Activated T-helper 1 cell treated with anti-CD3 and anti-CD28 coated beads, Interleukin-2, amount 50 U/mL, for 16 hours (primary cell): ENCODE measurements at places on chromosomes 7 and 10.

DNA sequence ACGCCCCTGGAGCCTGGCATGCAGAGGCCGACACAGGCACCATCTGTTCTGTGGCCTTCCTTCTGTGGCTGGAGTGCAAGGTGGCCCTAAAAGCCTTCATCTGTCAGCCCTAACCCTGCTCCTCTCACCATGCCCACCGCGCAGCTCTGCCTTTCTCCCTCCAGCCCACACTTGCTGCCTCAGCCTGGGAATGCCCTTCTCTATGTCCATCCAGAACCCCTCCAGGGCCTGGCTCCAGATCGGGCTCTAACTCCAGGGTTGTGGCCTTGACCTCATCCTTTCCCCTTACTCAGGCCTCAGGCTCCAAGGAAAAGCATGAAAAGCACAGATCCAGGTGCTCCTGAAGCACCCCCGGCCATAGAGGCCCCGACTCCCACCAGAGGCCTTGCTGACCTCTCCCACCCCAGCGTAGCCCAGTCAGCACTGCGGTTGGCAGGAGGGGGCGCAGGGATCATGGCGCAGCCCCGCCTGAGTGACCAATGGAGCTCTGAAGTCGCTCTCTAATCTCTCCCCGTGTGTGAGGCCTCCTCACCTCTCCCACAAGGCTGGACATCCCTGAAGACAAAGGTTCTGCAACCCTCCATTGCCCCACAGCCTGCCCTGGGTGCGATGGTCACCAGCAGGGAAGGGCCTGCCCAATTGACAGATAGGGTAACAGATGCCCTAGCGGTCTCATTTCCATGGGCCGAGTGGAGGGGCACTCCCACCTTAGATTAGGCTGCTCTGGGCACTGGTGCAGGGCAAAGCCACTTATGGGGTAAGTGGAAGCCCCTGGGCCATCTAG is 9.2 kb downstream of the ZCCHC24 start:
- no peak for DNase-seq

DNA sequence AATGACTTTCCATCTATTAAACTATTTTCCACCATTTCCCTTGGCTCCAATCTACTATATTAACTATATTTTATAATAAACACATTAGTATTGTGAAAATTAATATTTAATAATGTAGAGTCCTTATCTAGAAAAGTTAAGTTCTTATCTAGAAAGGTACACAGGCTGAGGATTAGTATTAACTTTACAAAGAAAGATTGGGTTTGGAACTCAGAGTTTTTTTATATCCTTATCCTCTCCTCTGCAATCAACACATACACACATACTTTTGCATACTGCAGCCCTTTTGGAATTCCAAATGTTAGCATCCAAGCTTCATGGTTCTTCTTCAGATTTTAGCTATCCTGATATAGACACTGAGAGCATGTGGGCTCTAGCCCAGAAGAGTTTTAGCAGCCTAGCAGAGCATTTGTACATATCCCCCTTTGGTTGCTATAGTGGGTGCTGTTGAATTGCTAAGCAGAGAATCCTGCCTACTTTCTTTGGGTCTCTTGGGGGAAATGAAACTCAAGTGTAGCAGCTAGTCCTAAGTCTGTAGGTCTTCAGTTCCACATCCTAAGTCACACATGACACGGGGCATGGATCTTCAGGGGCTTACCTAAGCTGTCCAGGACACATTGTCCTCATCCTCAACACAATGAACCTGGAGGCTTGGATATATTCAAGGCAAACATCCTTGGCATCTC is 874.6 kb downstream of the LRMDA start:
- no peak for DNase-seq

DNA sequence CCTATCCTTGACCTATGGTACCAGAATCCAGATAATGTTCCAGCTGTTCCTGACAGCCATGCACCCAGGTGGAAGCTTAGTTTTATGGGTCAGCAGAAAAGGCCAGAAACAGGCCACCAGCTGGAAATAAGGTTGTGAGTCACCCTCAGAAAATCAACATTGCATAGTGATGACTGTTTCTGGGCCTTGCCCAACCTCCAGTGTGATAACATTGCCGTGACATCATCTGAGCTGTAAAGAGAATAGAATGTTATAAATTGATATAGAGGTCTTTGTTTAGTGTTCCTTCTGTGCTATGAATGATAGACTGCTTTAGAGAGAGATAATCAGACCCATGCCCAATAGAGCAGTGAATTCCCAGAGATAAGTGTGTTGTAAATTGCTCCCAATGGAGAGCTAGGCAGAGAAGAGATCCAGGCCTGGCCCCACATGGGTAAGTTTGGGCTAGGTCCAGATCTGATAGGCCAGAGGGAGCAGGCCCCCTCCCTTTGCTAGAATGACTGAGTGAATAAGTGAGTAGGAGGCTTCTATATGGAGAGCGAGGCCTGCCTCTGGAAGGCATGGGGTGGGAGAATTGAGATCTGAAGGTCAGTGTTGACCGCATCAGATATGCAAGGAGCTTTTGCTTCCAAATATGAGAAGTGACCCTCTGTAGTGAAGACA is 14.2 kb upstream of the HPS1 start:
- no peak for DNase-seq

DNA sequence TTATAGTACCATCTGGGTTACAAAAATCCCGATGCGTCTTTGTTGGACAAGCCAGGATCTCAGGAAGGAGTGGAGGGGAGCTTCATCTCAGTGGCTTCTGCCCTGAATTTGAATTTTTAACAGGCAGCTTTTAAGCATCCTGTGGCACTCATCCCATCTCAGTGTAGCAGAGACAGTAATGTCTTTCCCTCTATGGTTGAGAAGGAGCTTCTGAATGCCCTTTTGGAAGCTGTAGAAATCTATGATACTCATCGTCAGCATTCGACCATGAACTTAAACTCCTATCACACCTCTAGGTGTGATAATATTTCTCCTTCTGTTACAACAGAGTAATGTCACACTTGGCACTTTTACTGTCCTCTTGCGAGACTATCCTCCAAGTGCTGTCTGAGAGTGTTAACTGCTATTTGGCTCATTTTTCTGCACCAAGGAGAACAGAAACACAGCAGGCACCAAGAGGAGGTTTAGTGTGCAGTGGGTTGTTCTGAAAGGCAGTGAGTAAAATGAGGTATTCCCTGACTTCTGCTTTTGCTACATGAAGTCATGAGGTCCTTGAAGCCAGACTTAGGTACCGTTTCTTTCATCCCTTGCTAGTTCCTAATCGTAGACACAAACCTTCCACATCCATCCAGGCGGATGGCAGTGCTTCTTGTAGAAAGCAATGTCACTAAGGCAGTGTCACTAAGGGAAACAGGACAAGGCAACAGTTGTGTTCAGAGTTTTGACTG is 177.4 kb downstream of the CELF2 start:
- no peak for DNase-seq

GRCh38 chr7:144534196-144534595 is 130.7 kb upstream of the NOBOX start:
- DNase-seq = no peak

DNA sequence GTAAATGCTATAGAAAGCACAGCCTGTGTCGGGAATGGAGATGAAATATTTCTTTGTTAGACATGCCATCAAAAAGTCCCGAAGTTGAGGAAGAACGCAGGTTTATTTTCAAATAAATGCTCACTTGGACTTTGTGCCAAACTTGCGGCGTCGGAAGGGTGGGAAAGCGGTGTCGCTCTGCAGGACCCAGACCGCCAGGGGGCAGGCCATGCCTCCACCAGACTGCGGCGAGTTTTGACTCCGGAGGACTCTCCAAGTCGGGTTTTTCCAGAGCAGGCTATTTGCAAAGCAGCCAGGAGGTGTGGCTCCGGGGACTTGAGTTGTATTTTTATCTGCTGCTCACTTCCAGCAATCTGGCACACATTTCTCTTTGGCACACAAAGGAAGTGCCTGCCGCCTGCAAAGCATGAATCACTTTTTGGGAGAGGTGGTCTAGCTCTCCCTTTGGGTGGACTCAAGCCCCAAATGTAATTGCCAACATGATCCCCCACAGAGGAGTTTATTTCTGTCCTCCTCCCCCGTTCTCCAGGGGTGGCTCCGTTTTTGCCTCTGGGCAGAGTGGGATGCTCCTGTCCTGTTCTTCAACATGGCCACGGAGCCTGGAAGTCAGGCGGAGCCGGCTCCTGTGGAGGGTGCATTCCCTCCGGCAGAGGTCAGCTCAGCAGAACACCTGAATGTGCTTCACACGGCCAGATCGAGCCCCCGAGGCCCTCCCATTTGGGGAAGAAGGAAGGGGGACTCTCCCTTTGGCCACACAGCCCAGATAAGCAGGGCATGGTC is 82.3 kb upstream of the GPR26 start:
- DNase-seq = no peak

DNA sequence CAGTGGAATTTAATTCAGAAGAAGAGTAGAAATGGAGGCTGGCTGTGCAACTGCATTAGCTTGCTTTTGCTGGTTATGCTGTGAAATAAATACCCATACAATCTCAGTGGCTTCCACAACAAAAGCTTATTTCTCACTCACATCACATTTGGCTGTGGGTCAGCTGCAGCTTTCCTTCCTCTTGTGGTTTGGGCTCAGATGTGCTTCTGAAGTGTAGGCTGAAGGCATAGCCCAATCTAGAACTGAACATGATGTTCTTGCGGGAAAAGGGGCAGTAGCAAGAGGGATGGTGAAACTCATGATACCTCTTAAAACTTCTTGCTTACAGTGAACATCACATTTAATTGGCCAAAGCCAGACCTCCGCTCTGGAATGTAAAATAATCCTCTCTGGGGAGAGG is 119.9 kb downstream of the HECW1 start:
- no peak for DNase-seq

DNA sequence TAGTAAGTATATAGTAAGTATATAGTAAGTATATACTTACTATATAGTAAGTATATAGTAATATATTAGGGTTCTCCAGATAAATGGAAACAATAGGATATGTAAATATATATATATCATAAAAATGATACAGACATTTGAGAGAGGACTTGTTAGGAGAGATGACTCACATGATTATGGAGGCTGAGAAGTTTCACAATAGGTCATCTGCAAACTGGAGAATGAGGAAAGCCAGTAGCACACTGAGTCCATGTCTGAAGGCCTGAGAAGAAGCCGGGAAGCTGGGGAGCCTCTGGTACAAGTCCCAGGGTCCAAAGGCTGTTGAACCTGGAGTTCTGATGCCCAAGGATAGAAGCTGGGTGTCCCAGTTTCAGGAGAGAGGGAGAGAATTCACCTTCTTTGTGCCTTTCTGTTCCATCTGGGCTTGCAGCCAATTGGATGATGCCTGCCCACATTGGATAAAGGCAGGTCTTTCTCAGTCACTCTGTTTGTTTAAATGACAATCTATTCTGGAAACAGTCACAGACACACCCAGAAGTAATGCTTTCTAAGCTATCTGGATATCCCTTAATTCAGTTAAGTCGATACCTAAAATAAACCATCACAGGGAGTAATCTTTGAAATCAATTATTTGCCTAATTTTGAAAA is 205.5 kb upstream of the CDC14C start:
- DNase-seq = no peak

DNA sequence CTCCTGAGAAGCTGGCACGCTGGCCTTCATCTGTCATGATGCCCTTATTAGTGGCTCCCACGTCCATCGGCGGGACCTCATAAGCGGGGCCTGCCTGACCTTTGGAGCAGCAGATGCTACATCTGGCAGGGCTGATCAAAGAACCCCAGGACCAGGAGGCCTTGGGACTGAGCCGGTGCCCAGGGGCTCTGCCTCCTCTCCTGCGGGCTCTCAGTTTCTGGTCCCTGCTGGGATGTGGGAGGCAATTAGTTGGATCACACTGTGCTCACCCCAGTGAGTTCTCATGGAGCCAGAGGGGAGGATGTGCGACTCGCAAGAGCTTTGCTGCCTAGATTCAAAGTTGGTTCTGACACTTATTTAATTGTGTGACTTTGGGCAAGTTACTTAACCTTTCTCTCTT is 28.7 kb upstream of the SFRP5 start:
- no peak for DNase-seq

DNA sequence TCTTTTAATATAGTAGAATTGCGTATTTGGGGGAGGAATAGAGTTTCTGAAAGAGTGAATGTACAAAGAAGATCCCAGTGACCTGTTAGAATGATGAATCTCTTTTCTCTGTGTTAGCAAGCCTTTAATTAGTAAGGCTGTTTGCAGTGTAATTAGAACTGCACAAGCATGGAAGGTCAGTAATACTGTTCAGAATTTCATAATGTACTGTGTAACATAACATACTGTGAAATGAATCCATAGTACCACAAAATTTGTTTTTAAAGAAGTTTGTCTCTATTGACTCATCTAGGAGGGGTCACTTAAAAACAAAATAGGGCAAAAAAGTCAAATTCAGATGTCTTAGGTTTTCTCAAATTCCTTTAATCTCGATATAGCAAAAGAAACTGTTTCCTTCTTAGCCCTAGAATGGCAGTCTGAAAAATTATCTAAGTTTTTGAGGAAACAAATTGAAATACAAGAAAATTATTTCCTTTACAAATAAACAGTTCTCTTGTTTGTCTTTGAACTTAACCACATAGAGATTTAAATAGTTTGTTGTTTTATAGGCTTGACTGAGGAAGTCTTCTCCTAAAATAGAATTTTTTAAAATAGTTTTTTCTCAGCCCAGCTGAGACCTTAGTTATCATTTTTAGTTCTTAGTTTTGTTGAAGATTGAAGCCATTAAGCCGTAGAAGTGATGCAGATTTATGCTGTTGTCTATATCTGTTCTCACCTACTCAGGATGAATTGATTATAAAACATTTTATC is 12.5 kb downstream of the ADK start:
- DNase-seq = no peak

DNA sequence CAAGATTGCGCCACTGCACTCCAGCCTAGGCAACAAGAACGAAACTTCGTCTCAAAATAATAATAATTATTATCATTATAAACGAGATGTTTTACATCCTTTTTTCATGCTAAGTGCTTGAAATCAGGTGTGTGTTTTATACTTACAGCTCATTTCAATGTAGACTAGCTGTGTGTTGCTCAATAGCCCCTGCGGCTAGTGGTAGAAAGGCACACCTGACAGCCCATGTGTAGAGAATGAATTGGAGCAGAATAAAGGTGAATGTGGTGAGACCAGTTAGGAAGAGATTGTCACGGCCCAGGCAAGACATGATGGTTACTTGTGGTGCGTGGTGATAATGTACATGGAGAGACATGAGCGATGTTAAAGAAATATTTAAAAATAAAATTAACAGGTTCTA is 86.7 kb upstream of the TMEM26 start:
- DNase-seq = no peak

DNA sequence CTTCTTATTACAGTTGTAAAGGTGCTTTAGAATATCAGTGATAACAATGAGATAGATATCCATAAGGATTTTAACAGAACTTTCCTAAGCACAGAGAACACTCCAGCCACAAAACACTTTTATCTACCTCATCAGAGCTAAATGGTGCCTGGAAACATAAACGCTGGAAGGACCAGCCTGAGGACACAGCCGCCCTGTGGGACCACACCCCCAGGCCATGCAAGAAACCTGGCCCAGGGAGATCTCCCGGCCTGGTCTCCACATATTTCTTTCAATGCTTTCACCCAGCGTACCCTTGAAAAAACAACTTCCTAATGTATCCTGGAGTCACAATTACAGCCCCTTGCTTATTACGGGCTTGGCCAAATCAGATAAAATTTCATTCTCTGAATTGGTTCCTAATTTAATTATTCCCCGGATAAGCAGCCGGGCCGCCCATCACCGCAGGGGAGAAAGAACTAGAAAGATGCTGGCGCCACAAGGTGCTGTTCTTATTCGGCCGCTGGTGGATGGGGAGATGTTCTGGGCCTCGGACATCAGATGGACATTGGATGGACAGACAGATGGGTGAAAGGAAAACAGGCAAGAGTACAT is 11.8 kb downstream of the CHST15 start:
- DNase-seq = no peak

- no peak for DNase-seq
Measured at GRCh38 chr7:157416011-157416410, 79.2 kb downstream of the DNAJB6 start.

GRCh38 chr7:143188994-143189393 is 5.8 kb downstream of the TAS2R39 start:
- DNase-seq = no peak

GRCh38 chr7:155694851-155695250 is 50.4 kb downstream of the RBM33 start:
- no peak for DNase-seq
